ENCODE measurements at places on chromosomes 7 and 10.

DNA sequence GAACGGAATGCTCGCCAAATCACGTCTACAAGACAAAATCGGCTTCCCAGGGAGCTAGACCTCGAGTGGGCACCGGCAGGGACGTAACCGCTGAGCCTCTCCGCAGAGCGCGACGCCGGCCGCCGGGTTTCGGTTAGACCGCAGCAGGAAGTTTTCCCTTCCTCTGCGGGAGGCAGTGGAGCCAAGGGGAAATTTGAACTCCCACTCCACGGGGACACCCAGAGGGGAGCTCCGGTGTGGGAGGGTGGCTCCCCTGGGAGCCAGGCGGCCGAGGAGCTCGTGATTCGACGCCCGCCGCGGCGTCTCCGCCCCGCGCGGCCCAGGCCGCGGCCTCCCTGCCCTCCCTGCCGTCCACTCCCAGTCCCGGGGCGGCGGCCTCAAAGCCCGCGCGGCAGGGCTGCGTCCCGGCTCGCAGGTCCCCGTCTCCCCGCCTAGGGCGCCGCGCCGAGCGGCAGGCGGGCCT, 426 bp downstream of the SYPL1 start:
- peak; percentile 53 for DNase-seq

GRCh38 chr10:28246023-28246422, 56.8 kb downstream of the MPP7 start:
- no peak for DNase-seq

DNA sequence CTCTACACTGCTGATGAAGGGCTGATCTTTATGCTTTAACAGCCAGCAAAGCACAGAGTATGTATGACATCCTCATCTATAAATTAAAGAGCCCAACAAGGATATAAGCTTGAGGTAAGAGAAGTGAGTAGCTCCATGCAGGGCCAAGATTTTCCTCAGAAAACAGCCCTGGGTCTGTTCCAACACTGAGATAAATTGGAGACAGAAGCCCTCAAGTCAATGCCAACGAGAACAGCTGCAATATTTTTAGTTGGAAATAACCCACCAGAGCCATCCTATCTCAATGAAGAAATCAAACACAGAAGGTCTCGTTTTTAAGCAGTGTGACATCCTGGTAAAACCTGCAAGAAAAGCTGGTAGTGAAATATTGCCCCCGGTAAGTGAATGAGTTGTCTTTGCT, 297.0 kb upstream of the AUTS2 start:
- DNase-seq: no peak

GRCh38 chr7:43113622-43114457, 1.4 kb downstream of the HECW1 start:
- DNase-seq: no peak

GRCh38 chr7:81527651-81528050, 242.2 kb downstream of the HGF start:
- no peak for DNase-seq

GRCh38 chr7:105224884-105225651, 163.7 kb downstream of the SRPK2 start:
- DNase-seq: peak; percentile 46

- DNase-seq: no peak
Measured at GRCh38 chr10:128130051-128130450, 3.8 kb upstream of the MKI67 start.

DNA sequence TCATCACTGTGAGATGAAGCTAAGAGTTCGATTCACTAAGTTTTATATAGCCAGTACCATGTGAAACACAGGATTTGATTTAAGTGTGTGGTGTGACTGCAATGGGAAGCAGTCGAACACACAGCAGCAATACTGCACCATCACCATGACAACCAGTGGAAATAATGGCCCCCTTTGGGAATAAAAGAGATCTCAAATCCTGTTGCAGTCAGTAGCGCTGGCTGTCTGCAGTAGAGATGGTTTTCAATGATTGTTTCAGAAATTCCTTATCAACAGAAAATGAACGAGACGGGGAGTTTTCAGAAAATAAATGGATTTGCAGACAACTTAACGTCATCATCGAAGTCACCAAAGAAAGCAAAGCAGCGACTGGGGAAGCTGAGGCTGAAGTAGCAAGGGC, 91.0 kb downstream of the PTPRE start:
- no peak for DNase-seq

- peak; percentile 27 for DNase-seq
Measured at GRCh38 chr7:93036149-93036640, 81.6 kb downstream of the SAMD9 start.

DNA sequence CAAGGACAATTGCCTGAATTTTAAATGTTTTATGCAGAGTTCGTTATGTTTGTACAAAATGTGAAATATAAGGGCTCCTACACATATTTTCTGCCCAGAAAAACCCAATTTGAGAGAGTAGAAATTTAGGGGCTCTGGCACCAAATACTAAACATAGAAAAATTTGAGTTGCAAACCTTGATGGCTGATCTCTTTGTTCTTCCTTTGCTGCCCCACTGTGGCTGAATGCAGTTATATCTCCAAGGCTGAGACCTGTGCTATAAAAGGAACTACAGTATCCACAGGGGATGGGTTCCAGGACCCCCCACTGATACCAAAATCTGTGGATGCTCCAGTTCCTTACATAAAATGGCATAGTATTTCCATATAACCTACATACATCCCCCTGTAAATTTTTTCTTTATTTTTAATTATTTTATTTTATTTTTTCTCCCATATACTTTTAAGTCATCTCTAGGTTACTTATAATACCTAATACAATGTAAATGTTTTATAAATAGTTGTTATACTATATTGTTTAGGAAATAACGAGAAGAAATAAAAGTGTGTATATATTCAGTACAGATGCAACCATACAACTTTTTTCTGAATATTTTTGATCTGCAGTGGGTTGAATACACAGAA, 22.5 kb downstream of the CFAP43 start:
- DNase-seq: peak; percentile 40

- DNase-seq: no peak
Measured at GRCh38 chr7:131747658-131748232, 191.3 kb upstream of the PODXL start.

DNA sequence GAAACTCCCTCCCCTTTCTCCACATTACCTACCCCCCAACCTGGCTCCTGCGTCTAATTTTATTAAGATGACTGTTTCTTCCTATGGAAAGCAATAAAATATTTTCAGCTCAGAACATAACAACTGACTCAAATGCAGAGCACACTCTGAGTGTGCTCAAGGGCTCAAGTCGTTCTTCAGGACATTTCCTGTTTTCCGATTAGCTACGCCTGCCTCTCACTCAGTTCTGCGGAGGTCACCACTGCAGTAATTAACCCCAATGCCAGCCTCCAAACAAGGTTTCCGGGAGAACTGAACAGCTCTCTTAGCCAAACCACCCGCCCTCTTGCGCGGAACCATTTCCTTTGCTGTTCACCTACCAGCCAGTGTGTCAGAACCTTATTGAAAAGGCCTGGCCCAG, 19.3 kb downstream of the MYOF start:
- DNase-seq: peak; percentile 94

GRCh38 chr7:102077081-102077480, 209.6 kb upstream of the SH2B2 start:
- no peak for DNase-seq

GRCh38 chr7:101173752-101174244, 6.3 kb downstream of the NAT16 start:
- peak; percentile 77 for DNase-seq

DNA sequence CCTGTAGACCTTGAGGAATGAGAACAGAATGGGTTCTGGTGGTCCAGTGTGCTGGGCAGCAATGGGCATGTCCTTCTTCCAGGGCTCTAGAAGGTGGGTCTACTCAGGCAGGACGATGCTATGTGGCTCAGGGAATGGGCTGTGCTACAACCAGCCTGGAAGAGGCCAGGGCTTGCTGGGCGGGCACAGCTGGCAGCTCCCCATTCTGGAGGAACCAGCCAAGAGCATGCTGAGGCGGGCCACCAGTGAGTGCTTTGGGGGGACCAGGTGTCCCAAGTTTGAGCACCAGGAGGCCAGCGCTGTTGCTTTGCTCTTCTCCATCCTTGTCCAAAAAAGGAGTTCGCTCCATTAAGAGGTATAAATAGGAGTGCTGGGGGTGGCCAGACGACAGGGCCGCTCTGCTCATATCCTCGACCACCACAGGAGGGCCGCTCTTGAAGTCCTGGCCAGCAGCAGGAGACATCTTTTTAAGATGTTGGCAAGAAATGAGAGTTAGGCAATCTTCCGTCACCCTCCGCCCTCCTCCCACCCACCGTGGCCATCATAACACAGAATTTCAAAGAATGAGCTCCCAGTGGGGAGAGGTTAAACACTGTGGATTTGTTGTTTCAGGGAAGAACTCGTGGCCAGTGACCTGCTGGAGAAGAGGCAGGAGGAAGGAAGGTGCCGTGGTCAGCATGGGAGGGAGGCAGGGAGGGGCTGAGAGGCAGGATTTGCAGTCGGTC, 141.3 kb downstream of the GRK5 start:
- no peak for DNase-seq

DNA sequence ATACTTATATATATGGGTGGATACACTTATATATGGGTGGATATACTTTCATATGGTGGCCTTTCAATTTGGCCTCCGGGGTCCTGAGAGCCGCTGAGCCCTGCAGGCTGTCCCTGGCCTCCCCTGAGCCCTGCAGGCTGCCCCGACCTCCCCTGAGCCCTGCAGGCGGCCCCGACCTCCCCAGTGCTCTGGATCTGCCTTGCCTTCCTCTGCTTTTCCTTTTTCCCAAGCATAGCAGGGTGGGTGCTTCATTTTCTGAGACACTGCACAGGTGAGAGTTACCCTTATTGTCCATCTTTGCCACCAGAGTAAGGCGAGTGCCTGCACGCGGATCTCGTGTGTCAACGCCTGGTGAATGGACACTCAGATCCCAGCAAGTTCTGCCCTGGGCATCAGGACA, 106.6 kb downstream of the VIPR2 start:
- no peak for DNase-seq

DNA sequence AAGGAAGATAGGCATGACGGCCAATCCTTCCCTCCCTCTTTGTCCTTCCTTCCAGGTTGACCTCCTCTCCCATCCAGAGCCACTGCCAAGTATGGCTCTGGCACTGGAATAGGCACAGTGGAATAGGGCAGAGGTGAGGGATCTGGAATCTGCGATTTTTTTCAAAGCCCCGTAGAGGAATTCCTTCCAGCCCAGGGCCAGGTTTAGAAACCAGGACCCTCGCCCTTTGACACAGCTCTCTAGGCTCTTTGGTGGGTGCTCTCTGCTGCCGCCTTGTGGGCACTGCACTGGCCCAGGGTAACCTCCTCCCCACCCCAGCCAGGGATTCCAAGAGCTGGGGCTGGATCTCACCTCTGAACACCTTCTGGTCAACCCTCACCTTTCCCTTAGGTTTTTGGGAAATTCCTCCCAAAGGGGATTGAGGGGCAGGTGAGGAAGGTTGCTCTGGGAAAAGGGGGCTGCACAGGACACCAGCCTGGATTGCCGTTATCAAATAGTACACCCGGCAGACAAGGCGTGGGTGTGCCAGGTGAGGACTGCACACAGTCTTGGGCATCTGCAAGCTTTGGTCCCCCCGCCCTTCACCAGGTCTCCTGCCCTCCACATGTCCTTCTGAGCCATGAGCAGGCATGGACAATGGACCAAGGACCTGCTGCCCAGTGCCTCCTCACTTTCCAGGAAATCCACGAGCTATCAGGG, 22.8 kb downstream of the C10orf105 start:
- peak; percentile 66 for DNase-seq

- DNase-seq: no peak
Measured at GRCh38 chr7:979886-980571, 3.0 kb upstream of the CYP2W1 start.

DNA sequence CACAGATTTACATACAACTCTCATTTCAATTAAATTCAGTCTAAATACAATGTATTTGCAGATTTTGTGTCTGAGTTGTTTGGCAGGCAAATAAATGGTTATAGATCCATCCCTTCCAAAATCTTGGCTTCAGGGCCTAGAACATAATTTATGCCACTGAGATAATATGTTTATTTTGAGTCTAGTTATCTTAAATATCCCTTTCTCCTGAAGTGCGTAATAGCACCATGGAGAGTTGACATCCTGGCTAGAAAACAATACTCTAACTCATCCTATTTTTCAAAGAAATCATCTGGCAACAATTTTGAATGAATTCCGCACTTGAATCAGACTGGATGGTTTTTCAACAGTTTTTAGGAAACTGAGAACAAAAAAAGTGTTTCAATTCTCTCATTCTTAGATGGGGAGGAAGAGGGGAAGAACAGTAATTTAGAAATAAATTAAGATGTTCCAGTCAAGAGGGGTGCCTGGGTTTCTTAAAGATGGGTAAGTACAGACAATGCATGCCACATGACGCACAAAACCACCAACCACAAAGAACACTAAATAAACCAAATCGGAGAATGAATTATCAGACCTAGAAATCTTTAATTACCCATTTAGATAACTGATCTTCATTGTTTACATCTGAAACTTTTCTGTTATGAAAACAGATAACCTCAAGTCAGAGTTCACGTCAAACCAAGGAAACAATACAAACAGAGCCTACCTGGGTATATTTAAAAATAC, 228.7 kb upstream of the PTN start:
- DNase-seq: peak; percentile 13

DNA sequence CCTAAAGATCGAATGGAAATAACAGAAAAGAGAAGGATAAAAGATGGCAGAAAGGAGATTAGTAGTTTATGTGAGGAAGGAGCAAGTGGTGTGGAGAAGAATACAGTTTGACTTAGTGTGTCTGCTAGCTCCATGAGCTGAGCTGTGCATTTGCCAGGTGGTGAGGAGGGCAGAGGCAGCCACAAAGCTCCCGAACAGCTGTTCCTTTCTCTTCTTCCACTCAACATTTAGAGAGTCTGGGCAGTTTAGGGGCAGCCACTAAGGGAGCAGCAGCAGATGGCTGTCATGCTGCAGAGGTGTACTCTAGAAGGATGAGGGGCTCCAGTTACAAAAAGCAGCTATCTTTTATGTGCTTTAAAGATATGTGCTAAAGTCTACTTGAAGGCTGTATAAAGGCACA, 674.4 kb downstream of the GRM8 start:
- no peak for DNase-seq

DNA sequence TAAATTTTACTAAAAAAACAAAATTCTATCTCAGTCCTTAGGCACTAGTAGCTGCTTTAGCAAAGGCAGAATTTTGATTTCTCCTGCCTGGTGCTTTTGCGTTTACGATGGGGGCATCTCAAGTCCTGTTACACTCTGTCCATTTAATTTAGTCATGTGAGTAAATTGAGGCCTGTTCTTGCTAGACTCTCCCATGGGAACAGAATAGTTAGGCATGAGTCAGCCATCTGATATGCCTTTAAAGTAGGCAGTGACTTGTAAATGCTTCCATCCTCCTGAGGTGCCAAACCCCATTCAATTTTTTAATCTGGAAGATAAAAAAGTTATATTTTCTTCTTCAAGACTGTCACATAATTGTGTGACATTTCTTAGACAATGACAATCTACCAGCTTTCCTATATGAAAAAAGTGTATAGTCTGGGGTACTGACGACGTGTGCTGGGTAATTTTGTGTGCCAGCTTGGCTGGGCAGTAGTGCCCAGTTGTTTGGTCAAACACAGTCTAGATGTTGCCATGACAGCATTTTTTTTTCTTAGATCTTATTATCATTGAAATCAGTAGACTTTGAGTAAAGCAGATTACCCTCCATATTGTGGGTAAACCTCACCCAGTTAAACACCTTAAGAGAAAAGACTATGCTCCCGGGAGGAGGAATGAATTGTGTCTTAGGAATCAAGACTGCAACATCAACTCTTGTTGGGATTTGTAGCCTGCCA, 603.4 kb downstream of the SORCS1 start:
- DNase-seq: no peak

Measured in activated CD4-positive, alpha-beta T cell treated with anti-CD3 and anti-CD28 coated beads, Interleukin-10, Interleukin-2, amounts not matched to agents 100 ng/mL and 50 ng/mL, durations not matched to agents 16 hours and 8 hours (primary cell).